CD4-positive, alpha-beta T cell treated with Interleukin-4 for 1 hour (primary cell): ENCODE measurements at places on chromosomes 12 and 14.

DNA sequence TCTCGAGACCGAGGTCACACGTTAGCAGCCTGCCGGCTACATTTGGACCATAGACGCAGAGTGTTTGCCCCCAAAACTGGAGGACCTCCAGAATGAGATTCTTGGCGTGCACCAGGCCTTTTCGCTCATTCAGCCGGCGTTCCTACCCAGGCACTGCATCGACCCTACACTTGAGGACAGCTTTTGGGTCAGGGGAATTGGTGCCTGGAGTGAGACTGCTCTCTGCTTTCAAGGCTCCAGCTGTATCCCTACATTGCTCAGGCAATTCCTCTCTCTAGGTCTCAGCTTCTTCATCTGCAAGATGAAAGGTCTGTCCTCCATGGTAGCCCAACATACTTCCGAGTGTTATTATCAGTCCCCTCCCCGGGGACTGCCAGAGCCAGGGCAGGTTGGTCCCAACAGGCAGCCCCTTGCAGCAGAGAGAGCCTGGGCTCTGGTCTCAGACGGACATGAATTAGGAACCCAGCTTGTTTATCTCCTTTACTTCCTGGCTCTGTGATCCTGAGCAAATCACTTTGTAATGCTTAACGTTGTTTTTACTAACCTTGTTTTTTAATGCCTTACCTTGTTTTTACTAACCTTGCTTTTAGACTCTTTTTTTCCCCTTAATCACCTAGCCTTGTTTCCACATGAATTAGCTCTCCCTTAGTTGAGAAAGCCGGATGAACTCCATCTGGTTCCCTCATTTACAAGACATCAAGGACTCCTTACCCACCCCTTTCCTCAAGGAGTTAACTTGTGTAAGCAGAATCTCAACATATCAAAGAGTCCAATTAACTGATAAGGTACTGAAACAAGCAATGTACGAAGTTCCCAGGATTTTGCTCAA lies 892 bp downstream of the TCHP start:
- DNase-seq: no peak

- DNase-seq: no peak
These were observed 79.3 kb downstream of the GTF2A1 start for GRCh38 chr14:81141426-81141825.

GRCh38 chr12:104697186-104697585 lies 240.4 kb downstream of the CHST11 start:
- DNase-seq: no peak

GRCh38 chr14:66066981-66067776 lies 419.0 kb upstream of the CCDC196 start:
- DNase-seq: no peak

GRCh38 chr14:94113908-94114588 lies 3.5 kb downstream of the IFI27 start:
- no peak for DNase-seq

GRCh38 chr12:113932381-113933196 lies 33.5 kb downstream of the RBM19 start:
- DNase-seq: no peak

- DNase-seq: no peak
These were observed 3.2 kb upstream of the KRT2 start for GRCh38 chr12:52655251-52655650.
